ENCODE measurements at places on chromosomes 12 and 14. TPM values are rescaled to one million over a fixed set of nuclear protein-coding genes. Genes with fewer than 3 reads are reported as not detected.

DBX2 gene
- not detected for polyA plus RNA-seq

CDKN3 gene
- 2.7 TPM for polyA plus RNA-seq

DNA sequence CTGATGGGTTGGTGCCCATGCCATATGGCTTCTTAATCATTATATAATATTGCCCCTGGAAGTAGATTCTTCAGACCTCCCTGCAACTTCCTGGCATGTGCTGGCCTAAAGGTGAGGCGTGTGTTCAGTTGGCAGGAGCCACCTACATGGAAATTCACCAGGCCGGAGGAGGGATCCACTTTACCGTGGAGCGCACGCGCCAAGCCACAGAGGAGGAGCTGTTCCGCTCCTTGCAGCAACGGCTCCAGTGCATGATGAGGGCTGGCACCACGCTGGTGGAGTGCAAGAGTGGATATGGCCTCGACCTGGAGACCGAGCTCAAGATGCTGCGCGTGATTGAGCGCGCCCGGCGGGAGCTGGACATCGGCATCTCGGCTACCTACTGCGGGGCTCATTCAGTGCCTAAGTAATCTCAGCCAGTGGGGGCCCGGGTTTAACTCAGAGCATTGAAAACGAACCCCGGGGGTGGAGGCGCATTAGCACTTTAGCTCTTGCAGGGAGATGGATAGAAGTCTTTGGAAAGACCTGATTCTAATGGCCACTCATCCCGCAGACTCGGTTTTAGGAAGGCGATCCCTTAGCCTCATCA, 13.5 kb downstream of the AMDHD1 start:
- no peak for DNase-seq

DNA sequence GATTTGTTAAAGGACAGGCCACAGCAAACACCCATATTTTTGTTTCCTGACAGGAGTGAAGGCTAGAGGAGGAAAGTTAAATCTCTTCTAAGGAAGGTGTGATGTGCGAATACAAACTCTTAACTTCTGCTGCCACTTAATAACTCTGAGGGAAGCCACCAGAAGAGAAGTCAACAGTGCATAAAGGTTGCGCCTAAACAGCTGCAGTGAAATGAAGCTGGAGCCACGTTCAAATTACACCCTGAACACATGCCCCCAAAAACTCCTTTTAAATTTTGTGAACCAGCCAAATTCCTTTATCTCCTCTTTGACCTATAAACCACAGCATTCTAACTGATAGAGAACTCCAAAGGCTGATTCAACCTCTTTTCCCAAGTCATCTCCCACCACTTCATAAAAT, 22.4 kb downstream of the DENND5B start:
- DNase-seq = no peak

DNA sequence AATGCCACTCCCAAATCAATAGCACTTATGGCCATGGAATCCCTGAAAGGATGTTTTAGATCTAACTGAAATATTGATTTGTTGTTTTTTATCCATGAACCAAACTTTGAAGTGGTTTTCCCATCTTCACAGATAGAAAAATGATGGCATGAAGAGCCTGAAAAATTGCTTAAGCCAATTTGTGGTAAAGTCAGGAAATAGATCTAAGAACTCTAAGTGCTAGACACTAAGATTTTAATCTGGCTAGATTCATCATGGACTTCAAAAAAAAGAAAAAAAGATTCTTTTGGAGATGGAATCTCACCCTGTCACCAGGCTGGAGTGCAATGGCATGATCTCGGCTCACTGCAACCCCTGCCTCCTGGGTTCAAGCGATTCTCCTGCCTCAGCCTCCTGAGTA, 45.0 kb upstream of the STRN3 start:
- DNase-seq = no peak

- no peak for DNase-seq
Observed at GRCh38 chr12:74076918-74077317, 460.7 kb upstream of the ATXN7L3B start.

- DNase-seq = no peak
Observed at GRCh38 chr14:94388384-94389103, at the start of gene SERPINA1. SERPINA1 (minus strand) TSS chr14:94388602; CDS start chr14:94383237, 5,365 bp downstream.

DNA sequence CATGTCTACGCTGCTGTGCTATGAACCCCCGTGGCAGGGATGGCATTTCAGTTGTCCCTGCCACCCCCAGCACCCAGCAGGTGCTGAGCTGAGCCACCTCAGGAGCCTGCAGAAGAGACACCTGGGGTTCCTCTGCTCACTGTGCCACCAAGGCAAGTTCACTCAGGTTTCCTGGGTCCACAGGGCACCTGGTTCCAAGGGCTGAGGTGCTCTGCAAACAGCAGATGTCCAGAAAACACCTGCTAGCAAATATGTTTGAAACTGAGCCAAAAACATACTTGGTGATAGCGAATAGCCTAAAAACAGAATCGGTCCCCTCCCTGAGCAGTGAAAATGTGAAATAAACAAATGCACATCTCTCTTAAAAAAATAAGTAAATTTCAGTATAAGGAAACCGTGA, 35.6 kb upstream of the GPR68 start:
- DNase-seq = no peak

GRCh38 chr12:117394491-117394890, 33.1 kb upstream of the NOS1 start:
- DNase-seq = no peak

- DNase-seq = no peak
Observed at GRCh38 chr12:114864837-114865551, 181.0 kb upstream of the TBX3 start.

DNA sequence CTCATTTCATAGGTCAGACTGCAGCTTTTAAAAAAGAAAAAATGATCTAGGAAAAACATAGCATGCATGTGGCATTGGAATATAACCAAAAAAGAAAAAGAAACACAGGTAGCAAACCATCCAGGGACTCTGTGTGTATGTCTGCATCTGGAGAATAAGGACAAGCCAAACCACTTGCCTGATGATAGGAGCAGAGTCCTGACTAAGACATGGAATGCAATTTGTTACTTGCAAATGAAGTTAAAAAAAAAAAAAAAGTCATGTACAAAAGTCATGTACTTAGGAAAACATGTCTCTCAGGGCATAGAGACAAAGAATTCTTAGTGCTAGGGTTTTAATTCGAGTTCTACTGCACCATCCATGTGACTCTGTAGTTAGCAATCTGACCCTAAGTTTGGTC, 15.9 kb downstream of the TSPAN11 start:
- DNase-seq = no peak

GRCh38 chr14:68705741-68706283, 87.1 kb downstream of the ZFP36L1 start:
- DNase-seq = no peak

DNA sequence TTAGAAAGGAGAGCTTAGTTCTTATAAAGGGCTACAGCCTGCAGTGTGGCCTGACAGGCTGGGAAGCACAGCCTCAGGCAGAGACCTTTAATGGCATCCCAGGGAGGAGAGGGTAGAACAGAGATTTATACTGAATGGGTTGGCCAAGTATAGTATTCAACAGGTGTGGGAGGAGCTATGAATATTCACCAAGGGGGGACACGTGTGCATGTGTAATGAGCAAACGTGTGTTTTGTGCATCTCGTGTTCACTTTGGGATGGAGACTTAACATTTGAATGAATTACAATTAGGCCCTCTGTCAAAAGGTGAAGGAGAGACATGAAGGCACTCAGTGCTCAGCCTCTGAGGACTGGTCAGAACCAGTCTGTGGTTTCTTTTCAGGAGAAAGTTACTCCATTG, 5.2 kb downstream of the TDP1 start:
- no peak for DNase-seq

DNA sequence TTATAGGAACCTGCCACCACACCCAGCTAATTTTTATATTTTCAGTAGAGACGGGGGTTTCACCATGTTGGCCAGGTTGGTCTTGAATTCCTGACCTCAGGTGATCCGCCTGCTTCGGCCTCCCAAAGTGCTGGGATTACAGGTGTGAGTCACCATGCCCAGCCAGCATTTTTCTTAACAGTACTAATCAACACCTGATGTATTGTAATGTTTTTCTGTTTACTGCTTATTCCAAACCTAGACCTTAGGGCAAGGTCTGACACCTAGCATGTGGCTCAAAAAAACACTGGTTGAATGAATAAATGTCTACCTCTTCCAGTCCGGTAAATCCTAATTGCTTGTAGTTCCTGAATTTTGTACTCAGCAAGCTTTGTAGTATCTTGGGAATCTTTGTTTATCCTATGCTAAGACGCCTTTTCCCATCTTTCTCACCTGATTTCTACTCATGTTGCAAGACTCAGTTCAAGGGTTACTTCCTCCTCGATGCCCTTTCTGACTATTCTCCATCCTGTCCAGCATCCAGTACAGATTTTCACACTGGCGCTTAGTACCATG, 2.8 kb downstream of the PAN2 start:
- DNase-seq = no peak

GRCh38 chr14:98140862-98141530, 1131.0 kb downstream of the BCL11B start:
- DNase-seq = no peak

All from naive thymus-derived CD8-positive, alpha-beta T cell (primary cell).